ENCODE measurements at places on chromosomes 6 and 20.
A peak's percentile ranks its signal among the peaks of the same experiment; 100 is the strongest.

GRCh38 chr6:44067173-44068139, 59.8 kb downstream of the MRPL14 start:
- no peak for DNase-seq

DNA sequence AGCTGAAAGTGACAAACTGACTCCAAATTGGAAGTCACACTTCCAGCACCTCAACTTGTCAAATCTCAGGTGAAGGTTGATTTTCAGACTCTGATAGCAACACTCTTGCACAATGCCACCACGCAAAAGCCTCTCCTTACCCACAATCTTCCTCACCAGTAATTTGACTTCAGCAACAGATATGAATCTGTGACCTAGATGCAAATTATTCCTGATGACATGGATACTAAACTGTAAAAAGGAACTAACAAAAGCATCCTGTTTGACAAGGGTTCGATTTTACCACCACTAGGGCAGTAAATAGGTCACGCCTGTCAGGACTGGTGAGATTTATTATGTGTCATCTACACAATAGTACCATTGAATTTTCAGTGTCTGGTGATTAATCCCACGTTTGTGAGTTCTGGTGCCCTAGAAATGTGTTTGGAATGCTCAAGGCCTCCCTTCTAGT, 134.4 kb upstream of the COL21A1 start:
- DNase-seq = no peak

DNA sequence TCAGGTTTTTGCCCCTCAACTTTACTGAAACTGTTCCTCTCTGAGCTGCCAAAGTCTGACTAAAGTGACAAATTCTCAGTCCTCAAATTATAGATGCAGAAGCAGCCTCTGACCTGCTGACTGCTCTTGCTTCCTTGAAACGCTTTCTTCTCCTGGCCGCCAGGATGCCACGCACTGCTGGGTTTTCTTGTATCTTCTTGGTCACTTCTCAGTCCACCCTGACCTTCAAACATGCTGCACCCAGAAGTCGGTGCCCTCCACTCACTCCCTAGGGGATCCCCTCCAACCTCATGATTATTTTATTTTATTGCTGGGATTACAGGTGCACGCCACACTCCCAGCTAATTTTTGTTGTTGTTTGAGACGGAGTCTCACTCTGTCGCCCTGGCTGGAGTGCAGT, 24.7 kb downstream of the SYNJ2 start:
- no peak for DNase-seq

DNA sequence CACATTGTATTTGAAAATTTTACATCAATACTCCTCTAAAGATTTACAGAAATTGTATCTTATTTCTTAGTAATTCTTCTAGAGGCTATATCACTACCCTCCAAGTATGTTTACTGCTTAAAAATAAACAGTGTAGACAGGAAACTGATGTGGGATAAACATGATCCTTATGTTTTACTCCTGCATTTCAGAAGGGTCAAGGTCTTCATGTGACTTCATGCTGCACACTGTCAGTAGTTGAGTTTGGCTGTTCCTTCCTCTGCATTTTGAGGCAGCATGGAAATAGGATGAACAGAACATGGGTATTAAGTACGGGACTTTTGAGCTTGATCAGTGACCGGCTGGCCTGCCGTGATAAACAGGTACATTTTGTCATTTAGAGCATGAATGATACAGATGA, 179.2 kb upstream of the FERMT1 start:
- DNase-seq = no peak

- DNase-seq = no peak
Measured at GRCh38 chr6:81138236-81138635, 614.2 kb downstream of the TENT5A start.

GRCh38 chr6:146388736-146389364, 154.8 kb upstream of the RAB32 start:
- DNase-seq = no peak

- DNase-seq = no peak
Measured at GRCh38 chr6:1464781-1465370, 75.5 kb downstream of the FOXF2 start.

- no peak for DNase-seq
Measured at GRCh38 chr6:19818805-19819204, 18.4 kb upstream of the ID4 start.

GRCh38 chr20:59123678-59124255, 39.9 kb upstream of the ZNF831 start:
- DNase-seq = no peak

- no peak for DNase-seq
Measured at GRCh38 chr20:4835244-4836177, 113.8 kb downstream of the PRND start.

GRCh38 chr20:44382641-44383040, 27.1 kb downstream of the HNF4A start:
- no peak for DNase-seq

GRCh38 chr6:110614586-110614985, 138.2 kb upstream of the SLC22A16 start:
- DNase-seq = no peak

DNA sequence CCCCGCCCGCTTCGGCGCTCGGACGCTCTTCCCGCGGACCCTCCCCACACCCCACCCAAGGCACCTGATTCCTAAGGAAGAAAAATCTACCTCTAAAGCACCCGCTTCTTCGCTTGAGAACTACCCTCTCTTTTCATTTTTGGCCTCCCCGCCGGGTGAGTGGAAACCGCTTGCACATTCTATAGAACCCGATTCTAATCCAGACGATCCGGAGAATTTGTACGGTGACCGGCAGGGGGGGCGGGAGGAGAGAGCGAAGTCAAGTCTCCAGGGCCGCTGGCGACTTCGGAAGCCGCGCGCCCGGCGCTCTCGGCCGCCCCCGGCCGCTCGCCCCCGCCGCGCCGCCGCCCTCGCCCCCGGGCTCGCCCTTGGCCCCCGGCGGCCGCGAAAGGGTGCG, at the start of gene RBM24:
Gene RBM24 (plus strand): TSS at position 262 of the 397 bp plus-strand sequence. CDS start 221 bp downstream, outside the sequence.
- no peak for DNase-seq

DNA sequence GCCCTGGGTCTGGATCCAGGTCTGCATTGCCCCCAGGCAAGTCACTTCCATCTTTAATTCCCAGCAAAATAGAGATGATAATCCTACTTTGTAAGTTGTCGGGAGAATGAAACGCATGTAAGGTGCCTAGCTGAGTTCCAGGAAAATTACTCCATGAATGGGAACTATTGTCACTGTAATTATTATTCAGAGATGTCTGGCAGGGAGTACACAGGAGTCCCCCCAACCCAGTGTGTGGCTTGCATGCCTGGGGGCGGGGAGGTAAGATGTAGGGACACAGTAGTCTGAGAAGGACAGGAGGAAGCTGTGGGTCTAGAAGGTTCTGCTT, 85.4 kb downstream of the CD40 start:
- DNase-seq = no peak

DNA sequence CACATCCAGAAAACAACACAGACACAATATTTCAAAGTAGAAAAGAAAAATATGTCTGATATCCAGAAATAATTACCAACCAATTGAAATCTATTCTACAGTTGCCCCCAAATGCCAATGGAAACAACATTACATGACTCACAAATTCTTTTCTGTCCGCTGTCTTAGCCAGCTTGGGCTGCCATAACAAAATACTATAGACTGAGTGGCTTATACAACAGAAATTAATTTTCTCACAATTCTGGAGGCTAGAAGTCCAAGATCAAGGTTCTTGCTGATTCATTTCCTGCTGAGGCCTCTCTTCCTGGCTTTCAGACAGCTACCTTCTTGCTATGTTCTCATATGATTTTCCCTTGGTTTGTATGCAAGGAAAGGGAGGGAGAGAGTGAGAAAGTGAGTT, 698.1 kb downstream of the DHX35 start:
- DNase-seq = no peak

DNA sequence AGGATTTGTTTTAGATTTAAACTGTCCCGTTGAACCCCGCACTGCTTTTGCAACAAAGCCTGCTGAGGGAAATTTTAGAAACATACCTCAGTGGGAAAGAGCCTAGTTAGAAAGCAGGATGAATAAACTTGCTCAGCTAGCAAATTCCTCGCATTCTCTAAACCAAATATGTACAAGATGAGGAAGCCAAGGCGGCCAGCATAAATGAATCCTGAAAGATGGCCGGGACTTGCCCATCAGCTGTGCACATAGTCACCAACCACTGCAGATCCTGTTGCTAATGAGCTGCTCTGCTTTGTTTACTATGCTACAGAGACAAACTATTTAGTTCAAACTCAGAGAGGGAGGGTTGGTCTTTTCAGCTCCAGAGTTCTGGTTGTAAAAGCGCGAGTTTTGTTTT, 49.0 kb downstream of the TMEM170B start:
- no peak for DNase-seq

DNA sequence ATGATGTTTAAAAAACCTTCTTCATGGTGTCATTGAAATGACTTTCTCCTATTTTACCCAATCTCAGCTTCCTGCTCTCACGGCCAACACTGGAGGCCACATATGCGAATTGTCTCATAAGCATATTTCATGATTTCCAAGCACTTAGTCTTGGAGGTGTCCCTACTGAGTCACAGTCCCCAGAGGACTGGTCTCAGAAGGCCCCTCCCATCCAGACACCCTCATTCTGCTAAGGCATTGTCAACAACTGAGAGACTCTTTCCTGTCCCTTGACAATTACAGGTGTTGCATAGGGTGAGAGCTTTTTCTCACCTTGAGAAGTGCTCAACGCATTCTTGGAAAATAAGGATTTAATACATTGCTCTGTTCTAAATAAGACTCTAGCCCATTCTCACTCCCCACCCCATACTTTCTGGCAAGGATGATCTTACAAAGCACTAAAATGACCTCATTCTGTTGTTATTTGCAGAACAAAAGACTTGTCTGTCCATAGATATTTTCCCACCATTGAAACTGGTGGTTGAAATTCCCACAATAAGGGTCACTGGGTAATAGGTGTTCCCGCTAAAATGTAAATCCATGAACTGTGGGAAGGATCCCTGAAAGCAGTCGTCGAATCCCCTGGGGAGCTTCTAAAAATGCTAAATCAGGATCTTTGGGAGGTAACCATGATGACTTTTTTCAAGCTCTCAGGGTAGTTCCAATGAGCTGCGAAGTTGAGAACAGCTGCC, 32.3 kb upstream of the SLC22A23 start:
- DNase-seq = no peak

DNA sequence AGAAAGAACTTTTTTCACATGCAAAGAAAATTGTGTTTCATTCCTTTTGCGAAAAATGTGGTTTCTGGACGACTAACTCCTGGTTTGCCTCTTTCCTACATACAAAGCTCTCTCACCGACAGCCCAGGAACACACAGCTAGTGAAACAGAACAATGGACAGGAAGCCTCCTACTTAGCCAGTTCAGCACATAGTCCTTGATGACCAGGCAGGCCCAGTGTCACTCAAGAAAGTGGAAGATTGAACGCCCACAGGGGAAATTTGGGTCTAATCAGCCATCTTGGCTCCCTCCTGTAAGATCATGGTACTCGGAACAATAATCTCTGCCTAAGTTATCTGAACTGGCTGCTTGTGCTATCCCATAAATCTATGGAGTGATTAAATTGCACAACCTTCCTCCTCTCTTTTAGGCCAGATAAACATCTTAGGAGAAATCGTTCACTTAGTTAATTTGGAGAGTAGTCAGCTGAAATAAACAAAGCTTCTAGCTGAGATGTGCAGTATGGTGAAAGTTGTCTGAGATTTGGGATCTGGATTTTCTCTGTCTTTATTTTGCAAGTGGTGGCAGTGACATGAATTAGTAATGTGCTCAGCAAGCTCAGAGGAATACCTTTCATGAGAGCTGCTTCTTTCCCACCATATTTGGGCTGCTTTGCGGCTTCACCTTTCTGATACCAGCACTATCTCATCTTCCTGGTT, 147.0 kb downstream of the MTFR2 start:
- DNase-seq = no peak

DNA sequence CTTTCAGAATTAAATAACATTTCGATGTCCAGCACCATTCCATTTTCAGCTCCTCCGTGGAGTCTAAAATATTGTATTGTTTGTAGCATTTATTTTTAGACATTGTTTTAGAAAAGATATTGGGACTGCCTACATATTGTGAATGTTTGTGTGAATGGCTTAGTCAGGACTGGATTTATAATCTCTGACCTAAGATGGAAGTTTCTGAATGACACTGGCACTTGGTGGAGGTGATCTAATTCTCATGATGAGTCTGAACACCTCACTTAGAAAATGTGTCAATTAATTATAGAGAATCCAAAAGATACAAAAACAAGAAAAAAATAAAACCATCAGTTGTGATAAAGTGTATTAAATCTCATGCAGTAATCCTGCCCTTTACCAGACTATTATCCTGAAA, 60.8 kb upstream of the HBS1L start:
- DNase-seq = no peak

DNA sequence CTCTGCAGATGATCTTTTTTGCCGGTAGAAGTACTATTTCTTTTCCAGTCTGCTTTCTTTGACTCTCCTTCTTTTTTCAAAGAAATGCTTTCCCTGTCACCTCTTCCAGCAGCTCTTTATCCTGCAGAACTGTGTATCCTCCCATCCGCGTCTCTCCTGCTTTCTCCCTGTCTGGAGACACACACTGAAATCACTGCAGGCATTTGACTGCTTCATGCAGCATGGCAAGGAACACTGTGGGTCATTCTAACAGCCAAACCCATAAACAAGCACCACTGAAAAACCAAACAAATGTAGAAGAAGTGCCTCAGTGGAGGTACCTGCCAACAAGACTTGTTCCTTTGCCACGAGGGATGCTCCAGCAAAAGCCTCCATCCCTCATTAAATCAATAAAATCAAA, 403.7 kb upstream of the CITED2 start:
- no peak for DNase-seq

DNA sequence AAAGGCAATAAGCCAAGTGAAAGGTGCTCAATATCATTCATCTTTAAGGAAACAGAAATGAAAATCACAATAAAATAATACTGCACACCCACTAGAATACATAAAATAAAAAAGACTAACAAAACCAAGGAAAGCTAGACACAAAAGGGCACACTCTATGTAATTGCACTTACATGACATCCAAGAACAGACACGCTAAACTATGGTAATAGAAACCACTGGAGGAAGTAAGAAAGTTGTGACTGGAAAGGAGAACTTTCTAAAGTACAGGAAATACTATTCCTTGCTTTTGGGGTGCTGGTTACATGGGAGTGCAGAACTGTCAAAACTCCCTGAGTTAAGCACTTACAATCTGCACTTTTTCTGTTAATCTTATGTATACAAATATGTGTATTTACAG, 253.7 kb upstream of the RUNX2 start:
- DNase-seq = no peak

DNA sequence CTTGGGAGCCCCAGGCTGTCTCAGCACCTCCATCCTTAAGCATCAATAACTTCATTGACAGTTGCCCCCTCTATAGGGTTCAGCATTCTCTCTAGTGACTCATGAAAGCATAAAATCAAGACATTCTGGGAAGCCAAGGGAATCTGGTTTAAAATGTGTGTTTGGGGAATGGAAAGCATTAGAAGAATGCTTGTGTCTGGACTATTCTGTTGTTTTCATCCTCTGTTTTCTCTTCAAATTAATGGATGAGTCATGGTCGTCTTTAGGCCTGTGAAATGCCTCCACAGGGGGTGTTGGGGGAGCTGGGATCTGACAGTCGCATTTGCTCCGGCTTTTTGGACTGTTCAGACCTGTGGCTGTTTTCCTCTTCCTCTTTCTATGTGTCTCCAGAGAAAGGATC, 279.7 kb downstream of the CDC5L start:
- no peak for DNase-seq

GRCh38 chr6:4844108-4844507, 67.9 kb downstream of the CDYL start:
- DNase-seq = no peak

GRCh38 chr20:1263853-1264252, 2.2 kb upstream of the SNPH start:
- DNase-seq = peak; percentile 54

GRCh38 chr6:37116326-37116725, 53.6 kb upstream of the PIM1 start:
- no peak for DNase-seq

GRCh38 chr20:14609328-14610221, 272.2 kb upstream of the FLRT3 start:
- no peak for DNase-seq

Data from RKO (cell line).